ENCODE measurements at places on chromosomes 1 and 21.
A peak's percentile ranks its signal among the peaks of the same experiment; 100 is the strongest.

GRCh38 chr1:198794498-198794897 lies 155.7 kb downstream of the PTPRC start:
- DNase-seq, result no peak

DNA sequence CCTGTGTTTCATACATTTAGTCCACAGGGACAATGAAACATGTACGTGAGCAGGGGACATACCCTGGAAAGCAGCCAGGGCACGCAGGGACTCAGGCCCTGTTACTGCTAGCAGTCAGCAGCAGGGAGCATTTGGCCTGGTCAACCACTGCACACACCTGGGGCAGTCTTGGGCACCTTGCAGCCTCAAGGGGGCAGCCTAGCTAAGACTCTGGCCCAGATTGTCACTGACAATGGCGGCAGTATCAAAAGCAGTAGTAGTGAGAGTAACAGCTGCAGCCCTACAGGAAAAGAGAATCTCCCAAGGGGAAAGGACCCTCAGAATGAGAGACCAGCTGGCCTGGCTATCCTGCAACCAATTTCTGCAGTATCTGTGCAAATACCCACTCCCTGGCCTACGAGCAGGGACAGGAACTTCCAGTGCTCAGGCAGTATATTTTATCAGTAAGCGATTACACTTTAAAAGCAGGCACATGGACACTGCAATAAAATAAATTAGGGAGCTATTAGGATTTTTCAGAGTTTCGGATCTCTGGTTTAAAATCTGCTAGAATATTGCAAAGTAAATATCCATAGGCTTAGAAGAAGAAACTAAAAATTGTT lies 475.6 kb downstream of the LTN1 start:
- DNase-seq, result peak; percentile 42

DNA sequence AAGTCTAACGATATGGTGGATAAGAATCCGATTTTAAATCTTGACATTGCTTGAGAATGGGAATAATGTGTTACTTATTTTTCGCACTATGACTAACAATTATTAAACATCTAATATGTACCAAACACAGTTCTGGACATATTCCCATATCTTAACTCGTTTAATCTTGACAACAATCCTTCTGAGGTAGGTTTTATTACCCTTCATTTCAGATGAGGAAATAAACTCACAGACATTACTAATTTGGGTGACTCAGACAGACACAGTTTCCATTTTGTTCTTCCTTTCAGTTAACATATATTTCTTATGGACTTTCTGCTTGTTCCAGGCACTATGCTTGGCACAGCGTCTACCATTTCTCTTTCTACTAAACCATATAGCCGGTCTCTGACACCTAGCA lies 244.8 kb downstream of the SMYD3 start:
- DNase-seq, result no peak

DNA sequence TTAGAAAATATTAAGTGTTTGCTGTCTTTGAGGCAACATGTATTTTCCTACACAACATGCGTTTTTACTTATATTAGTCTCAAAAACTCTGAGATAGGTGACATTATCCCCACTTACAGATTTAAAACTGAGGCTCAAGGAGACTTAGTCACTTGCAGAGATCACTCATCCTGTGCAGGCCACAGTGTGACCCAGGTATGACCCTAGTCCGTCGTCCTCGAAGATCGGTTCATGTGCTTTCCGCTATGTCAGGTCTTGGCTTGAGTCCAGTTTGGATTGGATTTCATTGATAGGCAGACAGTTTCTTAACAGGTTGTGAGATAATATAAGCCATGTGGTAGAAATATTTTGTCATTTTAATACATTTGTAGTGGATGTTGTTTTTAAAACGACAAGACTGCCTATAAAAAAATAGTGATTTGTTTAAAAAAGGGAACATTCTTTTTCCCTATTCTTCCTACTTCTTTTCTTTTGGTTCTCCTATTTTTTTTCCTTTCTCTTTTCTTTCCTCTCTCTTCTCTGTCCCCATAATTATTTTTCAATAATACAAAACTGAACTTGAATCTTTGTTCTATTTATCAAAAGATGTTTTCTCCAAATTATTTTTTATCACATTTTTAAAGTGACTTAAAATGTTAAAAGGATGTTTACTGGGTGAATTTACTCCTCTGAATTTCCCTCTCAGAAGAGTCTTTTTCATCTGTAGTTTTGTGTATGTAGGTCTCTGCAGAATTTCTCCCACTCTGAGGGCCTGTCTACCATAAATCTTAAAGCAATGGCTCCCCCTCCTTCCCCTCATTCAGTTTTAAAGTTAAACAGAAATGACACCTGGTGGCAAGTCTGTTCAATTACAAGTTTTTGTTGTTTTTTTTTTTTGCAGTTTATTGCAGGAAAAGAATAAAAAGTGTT lies 81.8 kb downstream of the PHTF1 start:
- DNase-seq, result peak; percentile 14

DNA sequence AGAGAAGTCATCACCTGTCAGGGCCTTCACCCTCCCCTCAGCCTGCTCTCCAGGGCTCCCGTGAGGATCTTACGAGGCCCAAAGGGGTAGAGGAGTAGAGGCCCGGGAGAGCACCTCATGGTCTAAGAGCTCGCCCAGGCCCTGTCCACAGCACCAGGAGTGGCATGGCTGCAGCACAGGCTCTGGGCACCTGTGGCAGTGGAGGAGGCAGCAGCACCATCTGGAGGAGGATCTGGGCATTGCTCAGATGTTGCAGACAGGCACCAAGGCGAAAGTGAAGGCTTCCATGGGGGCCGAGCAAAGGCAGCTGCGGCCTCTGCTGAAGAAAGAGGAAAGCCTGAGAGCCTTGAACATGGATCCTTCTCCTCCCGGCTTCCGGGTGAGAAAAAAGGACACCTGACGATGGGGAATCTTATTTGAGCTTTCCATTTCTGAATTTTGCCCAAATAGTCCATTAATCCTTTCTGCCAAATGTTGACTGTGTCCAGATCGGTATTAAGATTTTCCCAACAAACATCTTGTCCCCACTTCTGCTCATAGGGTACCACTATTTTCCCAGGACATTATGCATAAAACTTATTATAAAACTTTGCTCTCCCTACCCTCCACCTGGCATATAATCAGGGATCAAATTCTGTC lies 604.7 kb downstream of the PTPRC start:
- DNase-seq, result peak; percentile 46

- no peak for DNase-seq
Measured at GRCh38 chr1:93219443-93219842, 38.9 kb downstream of the CCDC18 start.

- no peak for DNase-seq
Measured at GRCh38 chr1:1594602-1595260, 5.2 kb downstream of the FNDC10 start.

GRCh38 chr1:155062702-155063411 lies 683 bp upstream of the EFNA4 start:
- DNase-seq, result peak; percentile 65

DNA sequence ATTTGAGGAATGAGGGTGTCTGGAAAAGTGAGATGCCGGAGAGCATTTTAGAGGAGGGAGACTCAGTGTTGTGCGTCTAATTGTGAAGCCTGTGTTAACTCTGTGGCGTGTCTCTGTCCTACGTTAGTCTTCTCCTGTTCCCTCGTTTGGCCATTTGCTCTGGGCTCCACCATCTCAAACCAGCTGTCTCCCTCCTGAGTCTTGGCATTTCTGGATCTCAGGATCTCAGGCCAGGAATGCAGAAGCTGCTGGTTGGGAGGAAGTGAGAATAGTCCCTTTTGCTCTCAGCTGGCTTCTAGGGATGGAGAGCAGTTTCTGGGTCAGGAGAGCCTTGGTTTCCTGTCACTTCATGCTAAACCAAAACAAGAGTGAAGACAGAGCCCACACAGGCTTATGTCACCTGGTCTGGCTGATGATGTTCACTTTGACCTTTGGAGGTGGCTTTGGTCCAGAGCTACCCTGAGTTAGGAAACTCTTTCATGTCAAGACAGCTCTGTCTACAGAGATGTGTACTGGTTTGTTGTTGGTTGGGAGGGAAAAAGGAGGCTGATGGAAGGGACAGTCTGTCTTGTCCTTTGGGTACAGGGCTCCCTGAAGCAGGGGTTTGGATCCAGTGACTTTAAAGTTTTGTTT lies 859 bp downstream of the NFASC start:
- no peak for DNase-seq

DNA sequence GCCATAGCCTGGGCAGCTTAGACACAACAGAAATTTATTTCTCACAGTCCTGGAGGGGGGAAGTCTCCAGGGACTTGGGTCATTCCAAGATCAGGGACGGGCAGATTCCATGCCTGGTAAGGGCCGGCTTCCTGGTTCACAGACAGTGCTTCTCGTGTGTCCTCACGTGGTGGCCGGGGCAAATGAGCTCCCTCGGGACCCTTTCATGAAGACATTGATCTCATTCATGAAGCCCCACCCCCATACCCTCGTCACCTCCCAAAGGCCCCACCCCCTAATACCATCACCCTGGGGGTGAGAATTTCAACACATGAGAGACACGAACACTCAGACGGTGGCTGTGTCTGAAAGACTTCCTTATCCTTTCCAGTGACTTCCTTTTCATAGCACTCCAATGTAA lies 51.5 kb downstream of the ACOT7 start:
- DNase-seq, result no peak

- DNase-seq, result no peak
Measured at GRCh38 chr1:20184997-20185833, 681 bp upstream of the UBXN10 start.

- no peak for DNase-seq
Measured at GRCh38 chr1:64594446-64594845, 124.5 kb downstream of the CACHD1 start.

DNA sequence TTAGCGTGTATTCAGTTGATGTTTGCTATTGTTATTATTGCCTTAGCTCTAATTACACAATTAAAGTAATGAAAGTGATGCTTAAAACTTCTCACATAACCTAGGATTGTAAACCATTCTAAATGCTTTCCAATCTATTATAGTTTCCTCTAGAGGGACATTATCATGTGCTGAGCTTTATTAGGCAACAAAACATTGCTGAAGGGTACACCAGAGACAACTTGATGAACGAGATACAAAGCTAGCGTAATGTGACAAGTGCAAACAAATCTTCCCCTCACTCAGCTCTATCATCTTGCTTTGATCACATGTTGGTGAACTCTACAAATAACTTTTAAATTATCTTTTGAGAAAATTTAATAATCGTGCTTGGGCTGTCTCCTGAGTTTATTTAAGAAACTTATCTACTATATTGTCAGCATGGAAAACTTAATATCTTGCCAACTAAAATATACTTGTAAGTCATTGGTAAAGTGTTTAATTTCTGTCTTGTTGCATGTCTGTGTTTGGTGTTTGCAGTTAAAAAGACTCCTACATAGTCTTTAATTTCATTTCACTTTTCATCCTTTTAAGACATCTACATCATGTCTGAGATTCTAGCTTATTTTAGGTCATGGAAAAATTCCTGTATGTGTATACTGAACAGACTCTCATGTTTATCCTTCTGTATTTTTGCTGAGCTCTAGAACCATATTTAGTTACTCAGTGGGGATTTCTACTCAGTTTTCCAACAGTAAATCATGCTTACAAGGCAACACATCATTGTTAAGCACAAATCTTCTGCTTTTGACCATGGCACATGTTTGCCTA lies 104.2 kb upstream of the ADAMTS5 start:
- DNase-seq, result no peak

DNA sequence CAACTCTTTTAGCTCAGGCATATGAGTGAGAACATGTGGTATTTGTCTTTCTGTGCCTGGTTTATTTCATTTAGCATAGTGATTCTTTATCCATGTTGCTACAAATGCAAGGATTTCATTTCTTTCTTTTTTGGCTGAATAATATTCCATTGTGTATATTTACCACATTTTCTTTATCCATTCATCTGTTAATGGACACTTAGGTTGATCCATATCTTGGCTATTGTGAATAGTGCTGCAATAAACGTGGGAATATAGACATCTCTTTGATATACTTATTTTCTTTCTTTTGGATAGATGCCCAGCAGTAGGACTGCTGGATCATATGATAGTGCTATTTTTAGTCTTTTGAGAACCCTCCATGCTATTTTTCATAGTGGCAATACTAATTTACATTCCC lies 30.8 kb downstream of the ASB17 start:
- no peak for DNase-seq

DNA sequence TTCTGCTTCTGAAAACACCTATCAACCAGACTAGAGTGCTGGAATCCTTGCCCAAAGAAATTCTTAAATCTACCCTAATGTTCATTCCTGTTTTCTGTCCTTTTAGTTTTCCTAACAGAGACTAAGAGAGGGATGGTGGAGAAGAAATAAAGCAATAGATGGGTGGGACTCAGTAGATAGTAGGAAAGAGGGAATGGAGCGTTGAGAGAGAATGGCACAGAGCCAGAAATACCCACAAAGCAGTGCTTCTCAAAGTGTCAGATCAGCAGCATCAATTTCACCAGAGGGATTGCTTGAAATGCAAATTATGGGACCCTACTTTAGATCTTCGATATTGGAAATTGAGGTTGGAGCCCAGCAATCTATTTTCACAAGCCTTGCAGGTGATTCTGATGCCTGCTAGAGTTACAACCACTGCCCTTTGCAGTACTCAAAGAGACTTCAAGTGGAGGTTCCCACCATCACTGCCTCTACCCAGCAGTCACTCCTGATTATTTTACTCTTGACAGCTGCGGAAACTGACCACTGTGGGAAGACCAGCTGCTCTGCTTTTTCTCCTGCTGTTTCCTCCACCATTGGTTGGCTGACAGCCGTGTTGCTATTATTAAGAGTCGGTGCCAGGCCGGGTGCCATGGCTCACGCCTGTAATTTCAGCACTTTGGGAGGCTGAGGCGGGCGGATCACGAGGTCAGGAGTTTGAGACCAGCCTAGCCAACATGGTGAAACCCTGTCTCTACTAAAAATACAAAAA lies 11.4 kb upstream of the PRPF3 start:
- DNase-seq, result no peak

DNA sequence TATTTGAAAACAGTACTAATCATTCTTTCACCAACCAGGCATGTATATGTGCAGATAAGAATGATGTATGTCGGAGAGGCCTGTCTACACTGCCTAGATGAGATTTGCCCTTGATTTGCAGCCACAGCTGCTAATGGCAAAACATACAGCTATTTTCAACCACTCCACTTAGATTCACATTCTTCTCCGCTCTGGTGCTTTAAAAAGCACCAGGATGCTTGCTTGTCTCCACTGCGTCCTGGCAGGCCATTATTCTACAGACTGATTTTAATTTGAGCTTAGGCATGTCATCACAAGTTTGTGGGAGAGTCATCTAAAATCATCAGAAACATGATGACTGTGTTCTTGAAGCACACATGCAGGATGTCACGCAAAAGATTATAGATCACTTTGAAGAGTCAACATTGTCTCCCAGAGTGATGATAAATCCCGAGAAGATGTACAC lies 119.0 kb upstream of the NRIP1 start:
- DNase-seq, result no peak

GRCh38 chr1:200975458-200975857 lies 48.1 kb downstream of the KIF21B start:
- DNase-seq, result no peak

GRCh38 chr1:173294843-173295242 lies 87.7 kb upstream of the TNFSF4 start:
- no peak for DNase-seq

- no peak for DNase-seq
Measured at GRCh38 chr1:48680411-48681035, 96.2 kb downstream of the BEND5 start.
